ENCODE measurements at places on chromosomes 5 and 9. TPM values are rescaled to one million over a fixed set of nuclear protein-coding genes. Genes with fewer than 3 reads are reported as not detected.

Gene PCDHB7
- 1.4 TPM for total RNA-seq

Gene ADGRD2
- total RNA-seq, result not detected

Gene ZFAND5
- total RNA-seq, result 134 TPM

Gene PLCXD3
- total RNA-seq, result 68.3 TPM

Gene DOCK8
- 5.2 TPM for total RNA-seq

Gene HDAC3
- total RNA-seq, result 22.2 TPM

Gene SLC4A9
- total RNA-seq, result not detected

Gene FBLL1
- total RNA-seq, result 0.43 TPM

Gene PLEKHG4B
- total RNA-seq, result 0.48 TPM

Gene C5
- 1.1 TPM for total RNA-seq

Gene C9orf153
- 0.28 TPM for total RNA-seq

Gene ARHGEF37
- total RNA-seq, result 13.7 TPM

Gene SPINK6
- not detected for total RNA-seq

Gene PTGR1
- total RNA-seq, result 38.8 TPM

Gene PALM2AKAP2
- 61.1 TPM for total RNA-seq

Gene IL6ST
- total RNA-seq, result 263 TPM

Gene REEP2
- 27.5 TPM for total RNA-seq

Gene NTRK2
- total RNA-seq, result 30.1 TPM

Gene CARTPT
- total RNA-seq, result not detected

Gene SNCAIP
- 9.5 TPM for total RNA-seq

Gene PCDHGC4
- total RNA-seq, result 1.5 TPM

Gene CTXN3
- not detected for total RNA-seq

Gene BICD2
- 40.4 TPM for total RNA-seq

Gene OCLN
- total RNA-seq, result 2.7 TPM

Gene OBP2B
- total RNA-seq, result not detected

Gene TMEM232
- total RNA-seq, result 1.2 TPM

Gene SPATA31A3
- total RNA-seq, result not detected

Gene STK32A
- total RNA-seq, result 0.22 TPM

Gene TLX3
- total RNA-seq, result not detected

Gene ARID3C
- total RNA-seq, result not detected

Gene KDM3B
- total RNA-seq, result 46.9 TPM

Gene ECSCR
- total RNA-seq, result 30.1 TPM

Gene SMIM33
- total RNA-seq, result not detected

Gene MRPL41
- 238 TPM for total RNA-seq

Gene PDE4D
- 43.3 TPM for total RNA-seq

Gene NUTM2G
- total RNA-seq, result not detected

Gene HTR4
- 7.9 TPM for total RNA-seq

Gene SLC34A1
- total RNA-seq, result not detected

All from right atrium auricular region (tissue), 2 donors.